Liver (tissue), 10 donors: ENCODE measurements at places on chromosomes 1 and 21. TPM values are rescaled to one million over a fixed set of nuclear protein-coding genes. Genes with fewer than 3 reads are reported as not detected.

DNA sequence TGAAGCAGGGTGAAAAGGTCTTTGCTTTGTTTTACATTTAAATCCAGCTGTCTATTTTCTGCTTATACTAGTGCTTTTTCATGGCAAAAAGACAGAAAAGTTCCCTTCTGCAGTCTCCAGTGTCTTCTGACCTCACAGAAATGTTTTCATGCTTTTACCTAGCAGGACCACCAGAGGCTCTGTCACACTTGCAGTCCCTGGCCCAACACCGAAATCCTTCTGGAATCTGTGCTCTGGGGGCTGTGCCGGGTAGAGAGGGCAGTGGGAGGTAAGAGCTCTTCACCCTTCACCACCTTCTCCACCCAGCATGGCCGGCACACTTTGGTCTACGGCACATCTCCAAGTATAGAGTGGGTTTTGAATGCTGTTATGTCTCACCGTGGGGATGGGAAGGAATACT is 20.8 kb downstream of the GNAT2 start:
- H3K36me3 ChIP-seq: no peaks in the 10 kb centered on the region
- DNase-seq: no peak
- H3K4me3 ChIP-seq: no peak overlapping the region
- H3K4me1 ChIP-seq: no peaks in the 10 kb centered on the region
- no peak overlapping the region for H3K27ac ChIP-seq
- H3K27me3 ChIP-seq: no peaks in the 10 kb centered on the region

DNA sequence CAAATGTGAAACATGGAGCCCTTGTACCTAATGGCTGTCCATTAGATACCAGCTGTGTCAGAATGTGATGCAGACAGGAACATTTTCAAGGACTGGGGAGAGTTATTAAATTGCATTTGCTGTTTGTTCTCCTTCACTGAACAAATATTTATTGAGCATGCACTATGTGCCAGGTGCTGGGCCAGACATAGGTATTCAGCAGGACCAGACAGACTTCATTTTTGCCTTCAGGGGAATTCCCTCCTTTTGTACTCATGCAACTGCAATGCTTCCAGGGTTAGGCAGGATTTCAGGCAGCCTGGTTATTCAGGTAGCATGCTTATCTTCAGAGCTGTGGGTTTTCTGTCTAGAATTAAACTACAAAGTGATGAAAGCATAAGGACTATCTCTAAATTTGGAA is 64.2 kb upstream of the SMYD2 start:
- H3K36me3 ChIP-seq: no peaks in the 10 kb centered on the region
- H3K27me3 ChIP-seq: no peaks in the 10 kb centered on the region
- no peak overlapping the region for H3K27ac ChIP-seq
- H3K4me3 ChIP-seq: no peak overlapping the region
- peaks cover 38% of the 10 kb centered on the region for H3K4me1 ChIP-seq
- no peak for DNase-seq

DNA sequence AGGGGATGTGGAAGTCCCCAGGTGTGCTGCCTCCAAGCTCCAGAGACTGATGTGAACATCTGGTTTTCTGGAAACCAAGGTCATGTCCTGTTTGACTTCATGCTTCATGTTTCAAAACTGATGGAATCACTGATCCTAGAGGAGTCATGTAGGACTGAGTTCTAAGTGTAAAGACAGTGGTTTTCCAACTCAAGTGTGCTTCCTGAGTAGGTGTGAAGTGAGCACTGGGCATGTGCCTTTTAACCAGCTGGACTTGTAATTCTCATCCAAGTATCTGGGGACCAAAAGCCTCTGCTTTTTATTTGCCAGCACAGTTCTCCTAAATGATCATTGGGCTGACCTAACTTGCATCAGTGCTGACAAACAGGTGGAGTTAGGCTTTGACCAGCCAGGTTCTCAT is 36.9 kb downstream of the ABCA4 start:
- no peak for DNase-seq
- H3K27me3 ChIP-seq: no peaks in the 10 kb centered on the region
- H3K36me3 ChIP-seq: no peaks in the 10 kb centered on the region
- H3K27ac ChIP-seq: no peak overlapping the region
- H3K4me3 ChIP-seq: no peak overlapping the region

GRCh38 chr1:231162297-231162969 is 575 bp downstream of the TRIM67 start:
- H3K27ac ChIP-seq: no peak overlapping the region
- peak; percentile 72 for DNase-seq
- H3K36me3 ChIP-seq: no peaks in the 10 kb centered on the region

GRCh38 chr1:182629499-182630096 is 25.4 kb upstream of the RGS16 start:
- H3K4me3 ChIP-seq: no peak overlapping the region
- no peak overlapping the region for H3K27ac ChIP-seq
- DNase-seq: no peak
- no peaks in the 10 kb centered on the region for H3K27me3 ChIP-seq

GRCh38 chr21:33980276-33980916 is 64.8 kb upstream of the ATP5PO start:
- peaks cover 4% of the 10 kb centered on the region for H3K4me1 ChIP-seq
- no peak for DNase-seq
- H3K27ac ChIP-seq: no peak overlapping the region
- H3K4me3 ChIP-seq: no peak overlapping the region

DNA sequence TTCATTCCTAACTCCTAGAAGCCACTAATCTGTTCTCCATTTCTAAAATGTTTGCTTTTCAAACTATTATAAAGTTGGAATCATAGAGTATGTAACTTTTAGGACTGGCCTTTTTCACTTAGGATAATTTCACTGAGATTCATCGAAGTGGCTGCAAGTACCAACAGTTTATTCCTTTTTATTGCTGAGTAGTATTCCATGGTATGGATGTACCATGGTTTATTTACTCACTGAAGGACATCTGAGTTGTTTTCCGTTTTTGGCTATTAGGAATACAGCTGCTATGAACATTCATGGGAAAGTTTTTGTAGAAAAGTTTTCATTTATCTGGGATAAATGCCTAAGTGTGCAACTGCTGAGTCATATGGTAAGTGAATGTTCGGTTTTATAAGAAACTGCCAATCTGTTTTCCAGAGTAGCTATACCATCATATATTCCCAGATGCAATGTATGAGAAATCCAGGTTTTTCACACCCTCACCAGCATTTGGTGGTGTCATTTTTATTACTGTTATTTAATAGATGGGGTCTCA is 66.3 kb downstream of the SLC27A3 start:
- no peaks in the 10 kb centered on the region for H3K4me1 ChIP-seq
- H3K27me3 ChIP-seq: no peaks in the 10 kb centered on the region
- no peak for DNase-seq
- H3K36me3 ChIP-seq: no peaks in the 10 kb centered on the region
- H3K27ac ChIP-seq: no peak overlapping the region

The LCE1D gene
- not detected for total RNA-seq

The KRTAP19-1 gene
- not detected for total RNA-seq
